ENCODE measurements at places on chromosomes 3 and 15.

DNA sequence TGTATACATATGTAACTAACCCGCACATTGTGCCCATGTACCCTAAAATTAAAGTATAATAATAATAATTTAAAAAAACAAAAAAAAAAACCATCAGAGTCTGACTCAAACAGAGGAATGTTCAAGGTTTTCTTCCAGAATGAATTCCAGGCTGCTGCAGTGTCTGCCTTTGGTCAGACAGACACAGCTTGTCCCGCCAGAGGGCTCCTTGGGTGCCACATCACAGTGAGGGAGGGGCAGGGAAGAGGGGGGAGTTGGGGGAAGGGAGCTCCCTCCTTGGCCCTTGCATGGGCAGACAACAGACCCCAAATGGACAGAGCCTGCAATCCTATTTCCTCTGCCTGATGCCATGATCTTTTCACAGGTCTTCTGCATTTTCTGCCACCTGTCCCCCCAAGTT is 36.5 kb downstream of the ITGB5 start:
- DNase-seq: no peak

DNA sequence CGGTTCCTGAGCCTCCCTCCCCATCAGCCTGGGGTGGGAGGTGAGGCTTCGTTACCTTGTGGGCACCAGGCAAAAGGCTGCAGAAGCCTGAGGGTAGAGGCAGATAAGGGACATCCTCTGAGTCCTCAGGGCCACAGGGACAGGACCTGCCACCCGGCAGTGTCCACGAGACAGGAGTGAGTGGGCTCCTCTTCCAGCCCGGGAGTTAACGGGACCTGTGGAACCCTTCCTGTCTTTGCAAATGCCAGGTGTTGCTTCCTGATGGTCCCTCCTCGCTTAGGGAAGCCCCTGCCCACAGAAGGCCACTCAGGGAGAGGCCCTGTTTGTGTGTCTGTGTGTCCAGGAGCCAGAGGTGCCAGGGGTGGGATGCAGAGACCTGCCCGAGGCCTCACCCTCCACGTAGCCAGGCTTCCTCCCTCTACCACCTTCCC is 111.1 kb upstream of the ALDH1A3 start:
- DNase-seq: no peak

- no peak for DNase-seq
These were observed 15.1 kb downstream of the HEMK1 start for GRCh38 chr3:50584391-50584790.

GRCh38 chr15:42365921-42366550 is 6.7 kb downstream of the CAPN3 start:
- DNase-seq: no peak

DNA sequence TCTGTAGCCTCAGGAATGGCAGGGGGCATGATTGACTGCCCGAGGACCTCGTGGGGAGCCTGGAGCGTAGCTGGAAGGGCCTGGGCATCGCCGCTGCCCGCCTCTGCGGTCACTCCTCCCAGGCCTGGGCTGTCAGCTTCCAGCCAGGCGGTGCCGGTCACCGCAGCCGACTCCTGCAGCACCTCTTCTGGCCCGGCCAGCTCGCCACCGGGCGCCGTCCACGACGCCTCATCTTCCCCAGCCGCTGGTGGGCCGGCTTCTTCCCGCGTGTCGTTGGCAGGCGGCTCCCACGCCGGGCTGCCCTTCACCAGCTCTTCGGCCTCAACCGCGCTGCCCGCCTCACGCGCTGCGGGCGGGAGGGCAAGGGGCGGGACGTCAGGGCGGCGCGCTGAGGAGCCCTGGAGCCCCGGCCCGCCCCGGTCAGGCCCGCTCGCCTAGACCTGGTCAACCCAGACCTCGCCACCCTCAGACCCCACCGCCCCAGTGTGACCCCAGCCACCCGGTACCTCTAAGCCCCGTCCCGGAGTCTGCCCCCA is 1.0 kb downstream of the CSPG5 start:
- no peak for DNase-seq

- no peak for DNase-seq
These were observed 31.9 kb upstream of the SPTSSB start for GRCh38 chr3:161403251-161403650.

DNA sequence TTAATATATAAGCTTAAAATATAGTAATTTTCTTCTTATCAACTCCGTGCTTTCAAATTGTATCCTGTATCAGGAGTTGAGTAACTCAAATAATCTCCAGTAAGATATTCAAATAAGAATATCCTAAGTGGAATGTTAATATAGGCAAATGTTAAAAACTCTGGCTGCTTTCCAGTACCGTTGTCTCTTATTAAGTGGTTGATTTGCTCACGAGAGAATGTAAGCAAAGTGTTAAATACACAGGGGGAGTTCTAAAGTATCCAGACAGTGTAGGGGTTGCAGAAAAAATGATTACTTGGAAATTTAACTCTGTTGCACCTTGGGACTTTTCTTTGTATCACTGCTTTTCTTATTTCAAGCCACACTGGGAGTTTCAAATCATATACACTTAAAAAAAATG is 478.9 kb upstream of the TBL1XR1 start:
- no peak for DNase-seq

DNA sequence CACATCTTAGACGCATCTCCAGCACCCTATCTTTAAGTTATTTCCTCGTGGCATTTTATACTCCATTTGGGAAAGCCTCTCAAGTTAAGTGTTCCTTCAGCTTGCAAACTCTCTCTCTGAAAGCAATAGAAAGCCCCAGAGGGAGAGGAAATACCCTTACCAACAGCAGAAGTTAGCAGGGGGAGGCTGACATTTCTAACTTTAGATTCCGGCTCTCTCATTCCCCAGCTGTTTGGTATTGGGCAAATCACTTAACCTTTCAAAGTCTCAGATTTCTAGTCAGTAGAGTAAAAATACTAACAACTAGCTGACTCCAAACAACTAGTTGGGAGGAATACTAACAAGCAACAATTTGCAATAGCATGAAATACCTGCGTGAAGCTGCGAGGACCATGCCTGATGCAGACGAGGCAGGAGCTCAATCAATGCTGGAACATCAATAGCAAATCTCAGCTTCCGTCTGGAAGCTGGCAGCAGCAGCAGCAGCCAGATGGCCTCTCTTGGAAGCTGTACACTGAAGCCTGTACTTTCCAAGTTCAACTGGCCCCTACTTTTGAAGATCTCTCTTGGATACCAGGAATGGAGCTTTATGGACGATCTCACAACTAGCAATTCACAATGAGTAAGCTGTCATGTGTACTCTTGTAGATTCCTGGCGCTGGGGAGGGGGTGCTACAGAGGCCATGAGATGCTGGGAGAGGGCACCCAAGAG is 47.8 kb downstream of the THBS1 start:
- DNase-seq: no peak

GRCh38 chr3:54506603-54507002 is 384.3 kb downstream of the CACNA2D3 start:
- no peak for DNase-seq

DNA sequence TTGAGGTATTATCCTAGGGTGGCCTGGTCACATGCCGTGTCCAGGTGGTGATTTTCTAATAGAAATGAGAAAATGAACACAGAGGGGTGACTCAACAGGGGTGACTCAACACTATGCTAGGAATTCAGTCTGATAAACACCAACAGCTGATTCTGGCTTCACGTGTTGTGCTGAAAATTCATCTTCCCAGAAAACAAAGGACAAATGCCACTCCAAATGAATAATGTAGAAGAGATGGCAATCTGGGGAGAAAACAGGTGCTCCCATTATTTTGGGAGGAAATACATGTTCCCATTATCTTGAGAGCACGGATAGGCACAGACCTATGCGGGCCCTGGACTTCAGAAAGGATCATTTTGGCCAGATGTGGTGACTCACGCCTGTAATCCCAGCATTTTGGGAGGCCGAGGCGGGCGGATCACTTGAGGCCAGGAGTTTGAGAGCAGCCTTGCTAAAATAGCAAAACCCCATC is 101.2 kb upstream of the MEX3B start:
- DNase-seq: no peak

GRCh38 chr15:36356466-36356865 is 223.0 kb upstream of the CDIN1 start:
- DNase-seq: no peak

- DNase-seq: no peak
These were observed 55.8 kb downstream of the POLR2M start for GRCh38 chr15:57762302-57762701.

DNA sequence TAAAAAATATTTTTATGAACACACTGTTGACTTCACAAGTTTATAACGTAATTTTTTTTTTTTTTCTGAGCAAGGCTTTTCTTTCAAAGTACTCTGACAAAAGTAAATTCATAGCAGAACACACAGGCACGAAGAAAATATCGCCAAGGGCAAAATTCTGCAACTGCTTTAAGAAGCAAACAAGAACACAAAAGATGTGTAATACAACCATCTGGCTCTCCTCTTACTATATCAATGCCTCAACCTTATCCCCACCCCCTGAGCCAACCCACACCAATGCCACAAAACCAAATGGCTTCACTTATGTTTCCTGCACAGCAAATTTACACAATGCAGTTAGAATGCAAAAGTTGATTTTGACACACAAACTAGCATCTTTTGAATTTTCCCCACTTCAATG is 274.2 kb downstream of the FOXP1 start:
- DNase-seq: no peak

GRCh38 chr3:18422972-18423371 is 2.2 kb downstream of the SATB1 start:
- no peak for DNase-seq

DNA sequence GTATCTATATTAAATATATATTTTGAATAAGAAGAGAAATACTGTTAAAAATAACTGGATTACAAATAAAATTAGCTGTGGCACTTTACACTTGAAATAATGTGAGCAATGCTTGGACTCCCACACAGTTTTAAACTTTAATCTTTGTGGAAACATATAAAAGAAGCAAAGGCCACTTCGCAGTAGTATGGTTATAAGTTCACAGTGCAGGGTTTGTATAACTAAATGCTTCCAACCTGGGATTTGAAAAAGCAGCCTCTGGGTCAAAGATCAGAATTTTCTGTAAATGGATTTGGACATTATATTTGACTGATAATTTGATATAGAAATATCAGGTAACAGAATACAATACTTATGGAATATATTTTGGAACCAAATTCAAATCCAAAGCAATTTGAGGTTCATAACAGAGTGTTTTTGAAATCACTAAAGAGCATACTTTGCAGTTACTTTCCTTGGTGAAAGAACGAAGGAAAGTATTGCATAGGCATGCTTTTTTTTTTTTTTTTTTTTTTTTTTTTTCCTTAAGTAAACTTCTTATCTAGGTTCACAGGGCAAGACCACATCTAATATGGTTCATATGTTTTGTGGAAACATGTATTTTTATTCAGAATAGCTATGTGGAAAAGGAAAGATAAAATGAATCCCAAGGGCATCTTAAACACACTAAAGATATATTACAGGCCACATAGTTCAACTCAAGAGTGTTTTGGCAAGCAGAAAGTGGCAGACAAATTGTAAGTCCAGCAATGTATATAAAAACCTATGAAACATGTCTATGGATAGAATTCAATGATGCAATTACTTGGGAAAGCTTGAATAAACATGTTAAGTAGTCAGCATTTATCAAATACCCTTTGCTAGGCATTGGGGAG is 47.1 kb upstream of the SGO1 start:
- DNase-seq: no peak

DNA sequence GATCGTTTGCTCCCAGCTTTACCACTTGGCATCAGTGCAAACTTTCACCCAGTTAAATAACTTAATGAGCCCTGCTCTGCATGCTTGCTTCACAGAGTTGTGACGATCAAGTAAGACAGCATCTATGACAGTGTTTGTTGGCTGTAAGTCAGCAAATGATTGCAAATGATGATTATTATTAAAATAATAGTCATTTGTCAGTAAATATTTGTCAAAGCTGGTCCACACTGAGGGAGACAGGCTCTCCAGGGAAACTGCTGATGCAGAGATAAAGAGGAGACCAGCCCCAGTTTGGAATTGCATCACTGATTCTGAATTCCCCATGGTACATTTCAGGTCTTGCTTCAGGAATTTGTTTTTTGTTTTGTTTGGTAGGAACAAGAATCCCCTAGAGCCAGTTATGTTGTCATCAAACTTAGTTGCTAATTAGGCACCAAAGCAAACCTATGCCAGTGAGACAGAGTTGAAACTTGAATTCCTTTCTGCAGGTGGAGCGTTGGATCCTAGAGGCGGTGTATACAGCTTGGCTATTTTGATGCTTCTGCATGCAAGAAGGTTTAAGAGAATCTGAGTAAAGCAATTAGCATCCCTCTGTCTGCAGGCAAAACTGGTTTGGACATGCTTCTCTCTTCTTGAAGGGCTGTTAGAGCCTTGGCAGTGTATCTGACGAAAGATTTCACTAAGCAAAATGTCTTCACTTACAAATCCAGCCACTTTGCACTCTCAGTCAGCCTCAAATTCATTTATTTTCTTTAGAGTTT is 338.6 kb upstream of the TPRG1 start:
- DNase-seq: no peak

- DNase-seq: no peak
These were observed 6.9 kb downstream of the CMTM7 start for GRCh38 chr3:32398531-32398930.

GRCh38 chr3:39434574-39434973 is 28.1 kb downstream of the RPSA start:
- no peak for DNase-seq

- DNase-seq: no peak
These were observed 32.4 kb downstream of the ACAN start for GRCh38 chr15:88835646-88836045.

DNA sequence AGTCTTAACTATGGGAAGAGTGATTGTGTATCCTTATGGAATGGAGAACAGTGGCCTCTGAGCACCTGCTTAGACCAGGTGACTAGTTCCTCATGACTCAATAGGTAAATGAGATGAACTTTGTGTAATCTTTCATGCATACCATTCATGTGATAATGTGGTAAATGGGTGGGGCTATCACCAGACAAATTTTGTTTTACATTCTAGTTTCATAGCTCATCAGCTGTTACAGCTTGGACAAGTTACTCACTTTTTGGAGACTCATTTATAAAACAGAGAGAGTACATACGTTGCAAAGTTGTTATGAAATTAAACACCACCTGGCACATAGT is 103.7 kb upstream of the TGFBR2 start:
- no peak for DNase-seq

DNA sequence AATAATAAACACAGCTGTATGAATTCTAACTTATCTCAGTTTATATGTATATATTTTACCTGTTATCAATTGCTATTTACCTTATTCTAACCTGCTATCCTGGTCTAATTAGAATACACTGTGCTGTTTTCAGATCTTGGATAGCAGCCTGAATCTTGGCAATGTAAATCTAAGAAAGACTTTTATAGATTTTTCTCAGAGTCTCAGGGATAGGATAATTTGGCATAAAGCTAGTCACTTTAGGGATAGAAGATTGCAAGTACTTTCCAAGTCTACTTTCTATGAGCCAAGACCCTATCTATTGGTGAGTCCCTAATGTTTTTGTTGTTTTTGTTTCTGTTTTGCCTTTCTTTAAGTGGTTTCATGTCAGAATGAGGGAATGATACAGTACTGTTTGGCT is 695.7 kb downstream of the NAALADL2 start:
- no peak for DNase-seq
